ENCODE measurements at places on chromosomes 7 and 10.

- no peak for DNase-seq
Observed at GRCh38 chr10:77317221-77317620, 320.4 kb downstream of the KCNMA1 start.

DNA sequence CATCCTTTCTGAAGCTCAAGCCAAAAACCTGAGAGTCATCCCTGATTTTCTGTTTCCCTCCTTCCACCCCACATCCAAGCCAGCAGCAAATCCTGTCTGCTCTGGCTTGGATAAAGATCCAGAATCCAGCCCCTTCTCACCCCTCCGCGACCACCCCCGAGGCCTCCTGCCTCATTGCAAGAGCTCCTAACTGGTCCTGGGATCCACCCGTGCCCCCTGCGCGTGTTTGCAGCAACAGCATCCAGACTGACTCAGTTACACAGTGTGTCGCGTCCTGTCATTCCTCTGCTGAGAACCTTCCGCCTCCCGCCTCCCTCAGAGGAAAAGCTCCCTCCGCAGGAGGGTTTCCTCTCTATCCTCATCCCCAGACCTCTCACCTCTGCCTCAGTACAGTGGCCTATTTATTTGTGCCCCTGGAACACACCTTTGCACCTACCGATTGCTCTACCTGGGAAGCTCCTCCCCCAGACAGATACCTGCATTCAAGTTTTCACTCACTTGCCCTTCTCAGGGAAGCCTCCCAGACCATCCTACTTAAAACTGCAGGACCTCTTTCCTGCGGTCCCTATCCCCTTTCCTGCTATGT, 21.6 kb upstream of the GRID1 start:
- no peak for DNase-seq

DNA sequence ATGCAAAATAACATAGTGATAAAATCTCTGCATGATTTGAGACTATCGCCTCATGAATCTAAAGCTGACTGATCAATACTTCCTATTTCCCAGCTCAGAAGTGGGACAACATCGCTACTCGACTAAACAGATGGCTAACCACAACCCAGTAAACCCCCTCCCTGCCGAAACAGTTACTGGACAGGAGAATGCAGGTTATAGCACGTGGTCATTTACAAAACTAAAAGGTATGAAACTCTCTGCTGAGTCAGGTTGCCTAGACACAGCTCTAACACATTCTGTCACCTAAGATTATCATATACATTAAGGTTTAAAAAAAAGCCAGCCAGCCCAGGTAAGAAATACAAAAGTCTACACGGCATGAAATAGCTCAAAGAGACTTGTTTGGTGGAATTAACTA, 64.0 kb downstream of the CTBP2 start:
- DNase-seq, result no peak

DNA sequence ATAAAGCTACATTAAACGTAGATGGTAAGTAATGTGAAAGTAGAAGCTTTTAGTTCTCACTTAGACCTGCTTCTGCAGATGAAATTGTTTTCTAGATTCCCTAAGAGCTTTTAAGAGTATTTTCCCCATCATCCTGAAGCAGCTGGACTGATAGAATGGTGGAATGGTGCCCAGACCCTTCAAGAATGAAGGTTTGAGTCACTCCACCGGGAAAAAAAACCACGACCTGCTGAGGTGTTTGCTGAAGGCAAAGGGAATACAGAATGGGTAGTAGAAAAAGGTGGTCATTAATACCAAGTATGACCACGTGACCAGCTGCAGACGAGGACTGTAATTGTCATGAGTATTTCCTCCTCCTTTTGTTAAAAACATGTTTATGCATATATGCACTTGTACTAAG, 79.2 kb upstream of the PTPRZ1 start:
- DNase-seq, result no peak

GRCh38 chr10:48299066-48299465, 7.4 kb upstream of the MAPK8 start:
- no peak for DNase-seq

GRCh38 chr7:31046723-31047122, 5.4 kb upstream of the ADCYAP1R1 start:
- DNase-seq, result no peak

DNA sequence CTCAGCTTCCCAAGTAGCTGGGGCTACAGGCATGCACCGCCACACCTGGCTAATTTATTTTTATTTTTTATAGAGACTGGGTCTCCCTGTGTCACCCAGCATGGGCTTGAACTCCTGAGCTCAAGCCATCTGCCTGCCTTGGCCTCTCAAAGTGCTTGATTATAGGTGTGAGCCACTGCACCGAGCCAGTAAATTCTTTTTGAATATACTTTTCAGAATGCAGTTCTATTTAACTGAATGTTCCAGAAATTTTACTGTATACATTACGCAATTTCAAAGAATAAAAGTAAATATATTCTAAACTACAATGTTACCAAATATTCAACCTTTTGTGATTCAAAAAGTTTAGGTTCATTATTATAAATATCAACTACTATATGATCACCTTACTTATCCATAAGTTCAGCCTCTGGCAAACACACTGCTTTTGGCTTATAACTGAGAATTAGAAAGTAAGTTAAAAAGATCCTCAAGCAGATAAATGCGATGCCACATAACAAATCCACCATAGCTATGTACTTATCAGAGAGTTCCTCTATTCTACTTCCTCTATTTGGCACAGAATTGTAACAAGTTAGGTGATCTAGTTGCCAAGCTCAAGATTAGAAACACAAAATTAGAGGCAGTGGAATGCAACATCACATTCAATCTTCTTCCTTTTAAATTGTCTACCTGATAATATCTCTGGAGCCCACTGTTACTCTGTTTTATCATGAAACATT, 118.2 kb downstream of the ANK3 start:
- no peak for DNase-seq

Data from GM23248 (cell line).